ENCODE measurements at places on chromosomes 1 and 21.

DNA sequence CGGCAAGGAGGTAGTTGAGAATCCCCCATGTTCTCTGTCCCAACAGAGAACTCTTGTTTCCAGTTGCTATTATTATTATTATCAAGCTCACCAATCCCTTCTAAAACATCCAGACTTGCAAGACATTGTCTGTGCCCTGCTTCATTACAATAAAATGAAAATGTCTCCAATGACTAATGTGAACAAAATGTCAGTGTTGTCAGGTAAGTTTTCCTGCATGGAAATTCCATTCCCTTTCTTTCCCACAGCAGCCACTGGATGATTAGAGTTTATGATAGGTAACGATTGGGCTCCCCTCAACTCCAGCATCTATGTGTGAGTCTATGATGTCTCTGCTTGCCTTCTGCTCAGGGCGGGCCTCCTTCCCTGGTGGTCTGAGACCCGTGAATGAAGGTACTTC is 8.9 kb upstream of the DYRK1A start:
- no peak for DNase-seq

DNA sequence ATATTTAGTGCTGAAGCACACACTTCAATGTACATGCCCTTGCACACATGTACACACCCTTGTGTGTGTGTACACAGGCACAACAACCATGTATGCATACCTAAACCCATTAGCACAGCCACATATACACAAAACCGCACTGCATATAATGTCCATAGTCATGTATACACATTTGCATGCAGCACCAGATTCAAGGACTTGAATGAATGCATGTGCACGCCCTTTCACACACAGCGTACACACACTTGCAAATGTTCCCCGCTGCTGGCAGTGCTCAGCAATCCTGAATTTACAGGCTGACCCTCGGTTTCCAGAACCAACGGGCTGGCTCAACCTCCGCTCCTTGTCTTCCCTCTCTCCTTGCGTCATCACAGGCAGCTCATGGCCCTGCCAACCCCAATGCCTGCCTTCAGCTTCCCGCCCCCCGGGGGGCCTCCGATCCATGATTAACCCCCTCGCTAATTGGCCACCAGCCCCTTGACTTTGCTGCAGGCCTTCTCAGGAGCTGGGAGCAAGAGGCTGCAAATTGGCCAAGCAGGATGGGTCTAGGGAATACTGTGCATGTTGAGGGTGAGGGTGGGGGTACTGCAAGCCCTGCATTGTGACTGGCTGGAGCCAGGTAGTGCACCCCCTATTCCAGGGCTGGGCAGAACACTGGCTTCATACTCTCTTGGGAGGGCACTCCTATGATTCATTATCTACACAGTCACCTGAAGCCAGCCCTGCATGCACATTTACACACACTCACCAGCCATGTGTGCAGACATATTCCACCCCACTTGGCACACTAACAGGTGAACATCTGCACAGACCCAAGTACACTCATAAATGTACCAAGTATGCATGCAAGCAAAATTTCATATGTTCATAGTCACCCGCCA is 7.9 kb downstream of the GPR3 start:
- DNase-seq = no peak

- DNase-seq = peak; percentile 19
Observed at GRCh38 chr1:235417086-235417697, 50.0 kb downstream of the TBCE start.

DNA sequence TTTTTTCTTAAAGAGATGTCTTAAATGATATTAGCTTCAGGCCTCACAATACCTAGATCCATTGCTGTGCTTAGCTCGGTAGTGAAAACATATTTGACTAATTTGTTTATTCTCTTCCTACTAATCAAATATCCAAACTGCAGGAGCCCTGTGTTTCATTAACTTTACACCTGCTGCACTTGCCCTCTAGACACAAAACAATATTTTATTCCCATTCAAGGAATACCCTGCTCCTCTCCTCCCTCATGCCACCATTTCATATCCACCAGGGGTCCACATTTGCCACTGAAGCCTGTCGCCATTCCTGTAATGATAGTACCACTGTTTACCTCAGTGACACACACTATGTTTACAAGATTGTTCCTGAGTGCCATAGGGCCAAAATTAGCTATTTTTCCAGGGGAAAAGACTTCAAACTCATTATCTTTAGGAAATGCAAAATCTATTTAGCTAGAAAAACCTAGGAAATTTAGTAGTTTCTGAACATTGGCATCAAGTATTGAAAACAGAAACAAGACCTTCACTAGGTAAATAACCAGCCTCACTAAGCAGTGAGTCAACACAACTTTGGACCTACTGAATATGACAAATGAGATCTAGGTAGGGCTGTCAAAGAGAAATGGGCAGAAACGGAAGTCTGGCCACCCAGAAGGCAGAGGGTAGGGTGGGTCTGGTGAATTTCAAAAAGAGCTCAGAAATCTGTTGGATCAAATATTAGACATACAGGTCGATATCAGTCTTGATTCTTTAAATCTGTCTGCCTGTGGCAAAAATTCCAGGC is 134.6 kb upstream of the KCNK1 start:
- DNase-seq = no peak

- no peak for DNase-seq
Observed at GRCh38 chr1:57309630-57310029, 114.2 kb downstream of the DAB1 start.

- DNase-seq = no peak
Observed at GRCh38 chr1:153355445-153356071, 2.1 kb upstream of the S100A9 start.

GRCh38 chr1:95040032-95040525 is 32.7 kb downstream of the ALG14 start:
- no peak for DNase-seq

- no peak for DNase-seq
Observed at GRCh38 chr1:233277637-233278606, 17.6 kb downstream of the PCNX2 start.

- DNase-seq = no peak
Observed at GRCh38 chr1:92079441-92079840, 704 bp upstream of the BTBD8 start.

GRCh38 chr21:19853061-19853460 is 1145.1 kb upstream of the NCAM2 start:
- no peak for DNase-seq

DNA sequence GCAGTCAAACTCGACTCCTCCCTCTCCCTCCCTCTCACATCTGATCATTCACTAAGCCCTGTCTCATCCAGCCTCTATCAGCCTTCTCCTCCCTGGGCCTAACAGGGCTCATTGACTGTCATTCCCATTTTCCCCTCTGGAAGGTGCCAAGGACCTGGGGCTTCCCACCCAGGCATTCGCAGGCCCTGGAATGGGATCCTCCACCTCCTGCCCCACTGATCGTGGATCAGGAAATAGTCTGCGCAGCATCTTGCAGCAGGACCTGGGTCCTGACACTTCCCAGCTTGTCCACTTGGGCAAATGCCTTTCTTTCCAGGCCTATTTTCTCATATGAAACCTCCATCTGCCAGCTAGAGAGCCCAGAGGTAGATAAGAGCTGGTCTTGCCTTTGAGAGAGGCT is 71.2 kb upstream of the ZC3H12A start:
- no peak for DNase-seq

- no peak for DNase-seq
Observed at GRCh38 chr1:20496241-20496661, 10.2 kb upstream of the CAMK2N1 start.

GRCh38 chr1:154558720-154559465 is 431 bp upstream of the UBE2Q1 start:
- DNase-seq = peak; percentile 99

DNA sequence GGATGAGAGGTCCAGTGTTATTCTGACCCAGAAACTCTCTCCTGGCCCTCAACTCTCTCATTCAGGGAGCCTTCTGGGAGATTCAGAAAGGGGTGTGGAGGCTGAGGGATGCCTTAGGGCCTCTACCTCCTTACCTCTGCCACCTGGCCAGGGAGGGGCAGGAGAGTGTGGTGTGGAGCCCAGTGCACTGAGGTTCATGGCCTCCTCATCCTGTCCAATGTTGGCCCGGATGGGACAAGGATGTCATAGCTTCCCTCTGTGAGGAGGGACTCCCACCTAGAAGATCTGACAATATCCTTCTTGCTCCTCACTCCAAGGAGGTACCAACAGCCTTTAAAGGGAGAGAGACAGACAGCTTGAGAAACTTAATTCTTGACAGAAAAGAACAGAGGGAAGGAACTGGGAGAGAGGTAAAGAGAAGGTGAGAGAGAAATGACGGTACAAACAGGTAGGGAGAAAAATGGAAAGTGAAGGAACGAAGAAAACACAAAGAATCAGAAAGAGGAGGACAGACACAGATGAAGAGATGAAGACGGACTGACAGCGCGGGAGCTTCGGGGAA is 779 bp downstream of the BEND5 start:
- DNase-seq = no peak

DNA sequence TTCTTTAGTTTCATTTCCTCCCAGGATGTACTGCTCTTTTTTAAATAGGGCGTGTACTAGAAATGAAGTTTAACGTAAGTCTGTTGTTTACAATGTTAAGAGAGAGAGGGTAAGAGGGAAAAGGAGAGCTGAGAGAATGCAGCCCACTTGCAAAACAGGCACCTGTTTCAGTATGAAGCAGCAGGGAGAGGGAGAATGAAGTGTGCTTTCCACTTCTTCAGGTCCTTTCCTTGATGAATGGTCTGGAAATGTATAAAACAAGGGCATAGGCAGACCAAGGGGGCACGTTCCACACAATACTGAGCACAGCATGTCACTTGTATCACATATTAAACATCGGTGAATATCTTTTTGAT is 2.0 kb downstream of the KCNA3 start:
- DNase-seq = no peak

DNA sequence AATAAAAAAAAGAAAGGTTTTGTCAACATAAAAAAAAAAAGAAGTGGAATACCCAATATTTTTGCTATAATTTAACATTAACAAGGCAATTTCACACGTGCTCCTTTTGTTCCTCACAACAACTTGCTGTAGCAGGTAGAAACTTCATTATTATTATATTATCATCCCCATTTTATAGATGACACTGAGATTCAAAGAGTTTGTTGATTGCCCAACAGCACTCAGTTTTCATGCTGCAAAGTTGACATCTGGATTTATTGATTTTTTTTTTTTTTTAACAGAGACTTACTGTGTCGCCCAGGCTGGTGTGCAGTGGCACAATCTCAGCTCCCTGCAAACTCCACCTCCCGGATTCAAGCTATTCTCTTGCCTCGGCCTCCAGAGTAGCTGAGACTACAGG is 8.9 kb upstream of the ESRRG start:
- DNase-seq = no peak

GRCh38 chr1:182446033-182446669 is 3.8 kb upstream of the RGSL1 start:
- DNase-seq = no peak

GRCh38 chr1:77652268-77652667 is 30.2 kb downstream of the ZZZ3 start:
- DNase-seq = no peak

DNA sequence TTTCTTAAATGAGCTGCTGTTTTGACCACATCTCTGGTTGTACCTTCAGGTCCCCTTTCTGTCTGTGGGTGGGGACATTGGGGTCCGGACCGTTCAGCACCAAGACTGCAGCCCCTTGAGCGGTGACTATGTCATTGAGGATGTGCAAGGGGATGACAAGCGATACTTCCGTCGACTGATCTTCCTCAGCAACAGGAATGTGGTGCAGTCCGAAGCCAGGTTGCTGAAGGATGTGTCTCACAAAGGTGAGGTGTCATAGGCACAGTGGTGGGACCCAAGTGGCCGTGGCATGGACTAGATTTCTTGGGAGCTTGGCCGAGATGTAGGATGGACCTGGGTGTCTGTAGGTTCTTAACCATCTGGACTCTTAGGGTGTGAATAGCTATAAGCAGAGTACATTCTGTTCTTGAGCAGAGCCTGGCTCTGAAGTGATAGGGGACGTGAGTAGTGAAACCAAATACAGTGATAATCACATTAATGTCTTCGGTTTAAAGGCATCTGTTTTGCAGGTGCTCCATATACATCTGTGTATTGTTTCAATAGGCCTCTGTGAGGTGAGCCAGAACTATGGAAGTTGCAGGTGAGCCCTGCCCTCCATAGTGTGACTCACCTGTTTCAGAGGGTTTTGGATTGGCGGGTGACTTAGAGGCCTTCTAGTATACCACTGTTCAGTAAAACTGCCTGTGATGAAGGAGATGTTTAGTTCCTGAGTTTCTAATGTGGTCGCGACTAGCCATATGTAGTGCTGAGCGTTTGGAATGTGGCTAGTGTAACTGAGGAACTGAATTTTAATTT is 6.4 kb downstream of the METTL13 start:
- DNase-seq = no peak

GRCh38 chr1:216448011-216448510 is 24.8 kb upstream of the USH2A start:
- no peak for DNase-seq

- DNase-seq = no peak
Observed at GRCh38 chr1:15417059-15417934, 7.6 kb downstream of the EFHD2 start.

- no peak for DNase-seq
Observed at GRCh38 chr1:195898924-195899323, 709.3 kb downstream of the KCNT2 start.

- no peak for DNase-seq
Observed at GRCh38 chr1:154726896-154727753, 119.1 kb upstream of the ADAR start.

Data from activated T-helper 1 cell treated with anti-CD3 and anti-CD28 coated beads, Interleukin-2, amount 50 U/mL, for 16 hours (primary cell).